Omental fat pad (tissue), 4 donors: ENCODE measurements at places on chromosomes 16 and 17. TPM values are rescaled to one million over a fixed set of nuclear protein-coding genes. Genes with fewer than 3 reads are reported as not detected.

The COG7 gene
- total RNA-seq, result 12.3 TPM

The RAB11FIP4 gene
- 6.0 TPM for total RNA-seq

The BCO1 gene
- total RNA-seq, result 0.28 TPM

DNA sequence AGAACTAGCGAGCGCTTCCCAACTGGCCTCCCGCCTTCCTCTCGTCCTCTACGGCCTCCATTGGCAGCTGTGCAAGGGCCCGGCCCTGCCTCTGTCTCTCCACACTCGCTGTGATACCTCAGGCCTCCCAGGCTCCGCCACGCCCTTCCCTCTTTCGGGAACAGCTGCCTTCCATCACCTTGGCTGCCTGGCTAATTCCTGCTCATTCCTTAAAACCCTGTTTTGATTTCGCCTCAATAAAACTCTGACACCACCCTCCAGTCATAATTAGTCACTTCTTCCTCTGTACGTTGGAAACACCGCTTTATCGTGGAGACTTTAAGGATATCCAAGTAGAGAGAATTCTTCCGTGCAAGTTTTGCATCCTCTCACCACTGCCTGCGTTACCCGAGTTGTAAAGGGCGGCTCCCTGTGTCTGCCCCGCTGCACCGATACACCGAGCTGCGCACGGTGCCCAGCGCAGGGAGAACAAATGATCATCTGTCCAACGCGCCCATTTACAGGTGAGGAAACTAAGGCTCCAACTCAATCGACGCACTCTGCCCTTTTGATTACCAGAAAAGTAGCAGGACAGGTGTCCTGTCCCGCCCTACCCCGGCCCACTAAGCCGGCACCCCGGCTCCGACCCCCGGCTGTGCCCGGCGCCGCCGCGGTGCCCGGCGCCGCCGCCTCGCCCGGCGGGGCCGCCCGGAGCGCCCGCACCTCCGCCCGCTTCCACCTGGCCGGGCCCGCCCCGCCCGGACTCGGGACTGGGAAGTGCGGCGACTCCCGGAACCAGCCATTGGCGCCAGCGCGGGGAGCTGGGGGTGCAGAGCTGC is 139.7 kb downstream of the SEC14L1 start:
- DNase-seq, result no peak

DNA sequence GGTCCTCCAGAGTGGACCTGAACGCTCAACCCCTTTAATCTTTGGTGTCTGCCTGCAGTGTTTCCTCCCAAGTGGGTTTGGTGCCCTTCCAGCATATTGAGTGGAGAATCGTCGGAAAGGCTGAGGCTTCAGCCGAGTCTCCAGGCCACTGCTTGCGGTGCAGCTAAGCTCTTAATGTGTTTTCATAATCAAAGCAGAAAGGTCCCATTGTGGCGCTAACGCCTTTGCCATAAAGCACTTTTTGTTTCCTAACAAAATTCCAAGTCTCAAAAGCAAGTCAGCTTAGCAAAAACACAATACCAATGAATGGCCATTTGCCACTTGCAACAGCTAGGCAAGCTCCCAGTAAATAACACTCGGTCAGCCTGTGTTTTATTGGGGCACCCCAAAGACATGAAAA is 57.6 kb downstream of the KSR1 start:
- no peak for DNase-seq

DNA sequence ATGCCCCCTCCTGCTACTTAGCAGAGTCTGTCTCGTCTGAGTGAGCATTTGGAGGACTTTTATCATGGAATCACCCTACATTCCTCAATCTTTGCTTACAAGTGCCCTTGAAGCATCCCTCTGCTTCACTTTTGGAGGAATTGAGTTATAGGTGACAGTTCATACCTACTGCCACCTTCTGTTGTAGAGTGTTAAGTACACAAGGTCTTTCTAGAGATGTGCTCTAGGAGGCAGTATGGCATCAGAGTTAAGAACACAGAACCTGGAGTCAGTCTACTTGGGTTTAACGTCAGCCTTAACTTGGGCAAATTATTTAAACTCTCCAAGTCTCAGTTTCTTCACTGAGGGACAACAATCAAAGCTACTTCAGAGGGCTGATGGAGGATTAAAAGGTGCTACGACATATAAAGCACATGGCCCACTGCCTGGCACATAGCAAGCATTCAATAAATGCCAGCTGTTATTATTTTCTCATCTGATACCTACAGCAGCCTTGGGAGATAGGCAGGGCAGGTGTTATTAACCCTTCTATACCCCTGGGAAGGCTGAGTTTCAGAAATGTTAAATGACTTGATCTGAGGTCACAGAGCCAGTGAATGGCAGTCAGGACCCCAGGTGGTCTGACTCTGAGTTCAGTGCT is 62.2 kb downstream of the UTP18 start:
- DNase-seq, result no peak

- DNase-seq, result no peak
Measured at GRCh38 chr16:3195975-3196374, 8.0 kb downstream of the OR1F1 start.

DNA sequence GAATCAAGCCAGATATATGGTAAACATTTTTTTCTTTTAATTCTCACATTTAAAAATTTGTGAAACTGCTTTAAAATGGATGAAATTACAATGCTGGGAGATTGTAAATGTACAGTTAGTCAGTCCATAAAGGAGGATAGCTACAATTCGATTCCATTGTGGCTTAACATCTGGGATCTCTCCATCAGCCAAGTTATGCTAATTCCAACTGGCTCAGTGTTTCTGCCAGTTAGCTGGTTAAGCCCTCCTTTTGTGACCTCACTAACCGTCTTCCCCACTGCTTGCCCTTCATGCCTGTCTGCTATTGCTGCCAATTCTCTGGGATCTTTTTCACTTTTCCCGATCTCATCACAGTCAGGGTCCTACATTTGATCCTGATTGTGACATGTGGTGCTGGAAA is 1347.6 kb downstream of the CDH11 start:
- DNase-seq, result no peak

GRCh38 chr16:59719121-59719520 is 985.0 kb upstream of the GOT2 start:
- no peak for DNase-seq

- peak; percentile 65 for DNase-seq
Measured at GRCh38 chr17:10316801-10317542, 55.8 kb downstream of the MYH13 start.

- no peak for DNase-seq
Measured at GRCh38 chr17:58822148-58823050, 66.7 kb downstream of the PPM1E start.
